ENCODE measurements at places on chromosomes 16 and 17. TPM values are rescaled to one million over a fixed set of nuclear protein-coding genes. Genes with fewer than 3 reads are reported as not detected.

- H3K27ac ChIP-seq, result no peak overlapping the region
- peaks cover 10% of the 10 kb centered on the region for H3K36me3 ChIP-seq
- DNase-seq, result no peak
- peaks cover 4% of the 10 kb centered on the region for H3K4me1 ChIP-seq
- H3K27me3 ChIP-seq, result no peaks in the 10 kb centered on the region
These were observed 3.6 kb downstream of the CDT1 start for GRCh38 chr16:88807142-88807625.

GRCh38 chr17:53950207-53950857 is 127.6 kb downstream of the KIF2B start:
- no peak overlapping the region for H3K27ac ChIP-seq
- H3K4me3 ChIP-seq, result no peak overlapping the region
- H3K27me3 ChIP-seq, result no peaks in the 10 kb centered on the region
- DNase-seq, result no peak
- no peaks in the 10 kb centered on the region for H3K36me3 ChIP-seq

DNA sequence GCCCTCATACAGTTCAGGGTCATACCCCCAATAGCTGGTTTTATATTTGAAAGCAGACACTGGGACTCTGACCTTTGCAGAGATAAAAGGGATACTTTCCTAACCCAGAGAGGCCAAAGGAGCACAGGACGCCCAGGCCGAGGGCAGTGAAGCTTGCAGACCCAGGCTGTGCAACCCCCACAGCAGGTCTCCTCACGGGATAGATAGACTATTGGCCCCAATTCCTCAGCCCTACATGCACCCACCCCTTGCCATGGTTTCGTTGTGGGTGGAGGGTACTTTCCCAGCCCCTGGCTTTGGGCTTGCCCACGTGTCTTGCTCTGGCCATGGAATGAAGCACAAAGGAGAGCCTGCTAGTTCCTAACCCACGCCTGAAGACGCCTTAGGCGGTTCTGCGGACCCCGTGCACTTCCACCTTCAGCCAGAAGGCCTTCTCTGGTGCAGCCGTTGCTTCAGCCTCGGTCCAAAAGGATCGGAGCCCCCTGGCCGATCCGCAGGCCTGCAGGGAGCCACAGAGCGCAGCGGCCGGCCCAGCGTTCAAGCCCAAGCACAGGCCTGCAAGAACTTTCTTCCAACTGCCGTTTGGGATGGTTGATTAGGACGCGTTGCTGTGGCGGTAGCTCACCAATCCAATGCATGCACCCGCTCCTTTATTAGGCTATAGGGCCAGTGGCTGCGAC is 9.8 kb upstream of the BRCA1 start:
- no peak overlapping the region for H3K27ac ChIP-seq
- no peaks in the 10 kb centered on the region for H3K27me3 ChIP-seq
- no peaks in the 10 kb centered on the region for H3K36me3 ChIP-seq

DNA sequence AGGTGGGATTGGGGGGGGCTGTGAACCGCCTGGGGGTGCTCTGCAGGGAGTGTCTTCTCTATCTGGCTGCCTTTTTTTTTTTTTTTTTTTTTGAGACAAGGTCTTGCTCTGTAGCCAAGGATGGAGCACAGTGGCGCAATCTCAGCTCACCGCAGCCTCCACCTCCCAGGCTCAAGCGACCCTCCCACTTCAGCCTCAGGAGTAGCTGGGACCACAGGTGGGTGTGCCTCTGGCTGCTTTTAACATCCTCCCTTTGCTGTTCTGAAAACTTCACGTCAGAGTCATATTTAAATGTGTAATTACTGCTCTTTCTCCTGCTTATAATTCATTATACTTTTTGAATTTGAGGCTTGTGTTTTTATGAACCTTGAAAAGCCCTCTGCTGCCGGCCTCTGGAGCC is 78.4 kb downstream of the ZNF778 start:
- no peak overlapping the region for H3K4me3 ChIP-seq
- DNase-seq, result peak; percentile 45
- H3K4me1 ChIP-seq, result peaks cover 13% of the 10 kb centered on the region
- H3K36me3 ChIP-seq, result no peaks in the 10 kb centered on the region
- H3K27ac ChIP-seq, result no peak overlapping the region

GRCh38 chr16:51355195-51355594 is 204.1 kb upstream of the SALL1 start:
- no peak for DNase-seq
- no peaks in the 10 kb centered on the region for H3K27me3 ChIP-seq
- H3K36me3 ChIP-seq, result no peaks in the 10 kb centered on the region
- no peak overlapping the region for H3K4me3 ChIP-seq
- H3K4me1 ChIP-seq, result no peaks in the 10 kb centered on the region
- H3K27ac ChIP-seq, result no peak overlapping the region

GRCh38 chr16:28210979-28211588 is 681 bp downstream of the XPO6 start:
- H3K27me3 ChIP-seq, result no peaks in the 10 kb centered on the region
- H3K27ac ChIP-seq, result no peak overlapping the region
- H3K4me3 ChIP-seq, result peak overlapping the region; percentile 76
- peaks cover 3% of the 10 kb centered on the region for H3K36me3 ChIP-seq

DNA sequence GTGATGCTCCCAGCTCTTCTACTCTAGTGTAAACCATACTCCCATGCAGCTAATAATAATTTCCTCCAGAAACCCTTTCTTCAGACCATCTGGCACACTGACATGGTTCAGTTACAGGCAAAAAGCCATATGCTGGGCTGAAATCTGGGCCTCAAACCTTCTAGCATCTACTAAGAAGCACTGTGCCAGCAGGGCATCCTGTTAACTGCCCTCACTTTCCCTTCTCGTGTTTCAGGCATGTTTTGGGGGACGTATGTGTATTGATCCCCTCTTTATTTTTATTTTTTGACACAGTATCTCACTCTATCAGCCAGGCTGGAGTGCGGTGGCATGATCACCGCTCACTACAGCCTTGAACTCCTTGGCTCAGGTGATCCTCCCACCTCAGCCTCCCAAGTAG is 33.3 kb downstream of the STAT5A start:
- no peak overlapping the region for H3K27ac ChIP-seq
- H3K4me1 ChIP-seq, result no peaks in the 10 kb centered on the region
- no peaks in the 10 kb centered on the region for H3K27me3 ChIP-seq

DNA sequence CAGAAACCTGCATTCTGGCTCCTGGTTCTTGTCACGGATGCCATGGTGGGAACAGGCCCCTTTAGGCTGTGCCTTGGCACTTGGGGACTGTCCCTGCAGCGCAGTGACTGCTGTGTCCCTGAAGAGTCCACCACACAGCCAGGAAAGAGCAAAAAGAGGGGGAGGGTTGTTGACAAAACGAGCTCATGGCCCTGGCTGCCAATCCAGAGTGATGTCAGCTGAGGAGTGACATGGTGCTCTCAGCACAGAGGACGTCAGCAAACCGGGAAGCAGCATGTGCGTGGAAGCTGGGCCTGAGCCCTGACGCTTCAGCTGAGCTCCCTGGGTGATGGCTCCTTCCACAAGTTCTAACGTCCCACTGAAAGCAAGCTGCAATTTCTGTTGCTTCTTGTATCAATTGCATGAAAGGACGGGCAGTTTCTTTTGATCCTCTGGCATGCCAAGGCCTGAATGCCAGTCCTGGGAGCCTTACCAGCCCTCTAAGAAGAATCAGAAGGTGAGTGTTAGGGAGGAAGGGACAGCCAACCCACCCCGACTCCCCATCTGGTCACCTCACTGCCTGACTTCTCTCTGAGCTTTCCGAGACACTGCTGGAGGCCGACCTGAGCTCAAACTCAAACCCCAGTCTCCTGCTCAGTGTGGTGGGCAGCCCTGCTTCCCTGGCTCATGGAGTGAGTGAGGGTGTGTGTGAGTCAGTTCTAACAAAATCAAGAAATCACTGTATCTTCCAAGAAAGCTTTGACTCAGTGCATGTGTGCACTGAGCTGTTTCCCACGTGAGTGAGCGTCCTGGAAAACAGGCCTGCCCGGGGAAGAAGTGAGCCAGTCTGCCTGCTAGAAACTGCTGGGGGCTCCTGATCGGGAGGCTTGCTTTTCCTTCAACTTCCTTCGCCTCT is 14.7 kb upstream of the WNT3 start:
- peaks cover 9% of the 10 kb centered on the region for H3K4me1 ChIP-seq
- H3K27ac ChIP-seq, result no peak overlapping the region
- no peaks in the 10 kb centered on the region for H3K36me3 ChIP-seq
- H3K27me3 ChIP-seq, result no peaks in the 10 kb centered on the region

DNA sequence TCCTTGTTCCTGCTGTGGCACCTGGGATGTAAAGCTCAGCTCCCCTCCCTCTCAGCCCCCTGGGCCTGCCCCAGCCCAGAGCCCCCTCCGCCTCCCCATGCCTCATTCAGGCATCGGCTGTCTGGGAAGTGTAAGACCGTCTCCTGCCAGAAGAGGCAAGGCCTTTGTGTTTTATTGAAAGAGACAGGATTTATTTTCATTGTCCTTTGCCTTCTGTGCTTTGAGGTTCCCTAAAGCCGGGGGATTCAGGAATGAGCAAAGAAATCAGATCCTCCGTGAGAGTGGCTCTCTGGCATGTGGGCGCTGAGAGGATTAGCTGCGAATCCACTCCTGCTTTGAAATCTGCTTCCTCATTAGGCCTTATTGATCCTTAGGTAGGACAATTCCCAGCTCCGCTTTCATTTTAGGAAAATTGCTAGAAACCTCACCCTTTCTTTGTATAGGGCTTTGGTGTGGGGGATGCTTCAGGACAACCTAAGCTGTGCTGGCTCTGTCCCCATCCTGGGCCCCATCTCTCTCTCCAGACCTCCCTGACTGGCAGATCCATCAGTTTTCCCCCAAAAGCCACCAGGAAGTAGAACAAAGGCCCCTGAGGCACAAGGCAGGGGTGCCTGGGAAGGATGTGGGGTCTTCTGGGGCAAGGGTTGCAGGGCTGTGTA is 211.5 kb upstream of the TNRC6C start:
- H3K36me3 ChIP-seq, result no peaks in the 10 kb centered on the region
- H3K27me3 ChIP-seq, result no peaks in the 10 kb centered on the region
- no peak for DNase-seq
- H3K4me1 ChIP-seq, result no peaks in the 10 kb centered on the region

- H3K4me1 ChIP-seq, result no peaks in the 10 kb centered on the region
- DNase-seq, result no peak
- H3K27me3 ChIP-seq, result no peaks in the 10 kb centered on the region
These were observed 6.1 kb upstream of the MYH3 start for GRCh38 chr17:10663231-10663630.

GRCh38 chr16:84617041-84617790 is 662 bp downstream of the COTL1 start:
- DNase-seq, result no peak
- no peaks in the 10 kb centered on the region for H3K36me3 ChIP-seq
- H3K4me3 ChIP-seq, result peak overlapping the region; percentile 89

- peaks cover 14% of the 10 kb centered on the region for H3K4me1 ChIP-seq
- no peaks in the 10 kb centered on the region for H3K27me3 ChIP-seq
- no peak overlapping the region for H3K4me3 ChIP-seq
- no peak for DNase-seq
These were observed 3.5 kb downstream of the CANT1 start for GRCh38 chr17:79006046-79006445.

DNA sequence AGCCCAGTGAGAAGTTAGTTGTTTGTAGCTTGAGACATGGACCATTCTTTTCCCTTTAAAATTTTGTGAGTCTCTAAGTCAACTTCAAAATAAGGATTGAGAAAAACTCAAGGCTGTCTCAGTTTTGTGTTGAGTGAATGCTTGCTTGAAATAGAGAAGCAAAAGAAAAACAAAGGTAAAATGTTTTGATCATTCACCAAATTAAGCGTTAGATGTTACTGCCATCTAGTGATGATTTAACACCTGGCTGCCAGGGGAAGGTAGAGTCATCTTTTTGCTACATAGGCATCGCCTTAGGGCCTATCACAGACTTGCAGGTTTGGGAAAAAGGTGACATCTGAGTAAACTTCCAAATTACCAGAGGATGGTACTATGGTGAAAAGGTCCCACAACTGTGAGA is 74.4 kb downstream of the PCTP start:
- no peak for DNase-seq
- H3K4me3 ChIP-seq, result no peak overlapping the region
- H3K4me1 ChIP-seq, result no peaks in the 10 kb centered on the region
- no peaks in the 10 kb centered on the region for H3K27me3 ChIP-seq
- no peak overlapping the region for H3K27ac ChIP-seq
- no peaks in the 10 kb centered on the region for H3K36me3 ChIP-seq

DNA sequence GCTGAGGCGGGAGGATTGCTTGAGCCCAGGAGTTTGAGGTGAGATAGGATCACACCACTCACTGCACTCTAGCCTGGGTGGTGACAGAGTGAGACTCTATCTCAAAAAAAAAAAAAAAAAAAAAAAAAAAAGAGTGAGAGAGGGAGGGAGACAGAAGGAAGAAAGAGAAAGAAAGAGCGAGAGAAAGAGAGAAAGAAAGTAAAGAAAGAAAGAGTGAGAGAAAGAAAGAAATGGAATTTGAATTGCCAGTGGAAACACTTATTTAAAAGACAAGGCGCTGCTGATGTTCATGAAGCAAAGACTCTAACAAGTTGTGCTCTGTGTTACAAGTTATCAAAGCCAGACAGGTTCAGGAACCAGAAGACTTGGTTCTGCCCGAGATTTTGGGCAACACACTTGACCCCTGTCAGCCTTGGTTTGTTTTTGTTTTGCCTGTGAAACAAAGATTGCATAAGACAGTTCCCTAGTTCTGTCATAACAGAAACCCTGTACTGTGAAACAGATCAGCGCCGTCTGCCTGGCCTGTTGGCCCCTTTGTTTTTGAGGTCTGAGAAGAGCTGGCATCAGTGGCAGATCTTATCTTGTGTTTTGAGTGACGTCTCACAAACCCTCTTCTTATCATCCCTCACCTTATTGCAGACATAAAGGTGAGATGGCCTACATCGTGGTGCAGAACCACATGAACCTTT is 55.4 kb upstream of the ENDOV start:
- H3K27ac ChIP-seq, result no peak overlapping the region
- H3K36me3 ChIP-seq, result peaks cover 13% of the 10 kb centered on the region
- no peak overlapping the region for H3K4me3 ChIP-seq
- H3K4me1 ChIP-seq, result no peaks in the 10 kb centered on the region
- DNase-seq, result peak; percentile 5
- H3K27me3 ChIP-seq, result no peaks in the 10 kb centered on the region

DNA sequence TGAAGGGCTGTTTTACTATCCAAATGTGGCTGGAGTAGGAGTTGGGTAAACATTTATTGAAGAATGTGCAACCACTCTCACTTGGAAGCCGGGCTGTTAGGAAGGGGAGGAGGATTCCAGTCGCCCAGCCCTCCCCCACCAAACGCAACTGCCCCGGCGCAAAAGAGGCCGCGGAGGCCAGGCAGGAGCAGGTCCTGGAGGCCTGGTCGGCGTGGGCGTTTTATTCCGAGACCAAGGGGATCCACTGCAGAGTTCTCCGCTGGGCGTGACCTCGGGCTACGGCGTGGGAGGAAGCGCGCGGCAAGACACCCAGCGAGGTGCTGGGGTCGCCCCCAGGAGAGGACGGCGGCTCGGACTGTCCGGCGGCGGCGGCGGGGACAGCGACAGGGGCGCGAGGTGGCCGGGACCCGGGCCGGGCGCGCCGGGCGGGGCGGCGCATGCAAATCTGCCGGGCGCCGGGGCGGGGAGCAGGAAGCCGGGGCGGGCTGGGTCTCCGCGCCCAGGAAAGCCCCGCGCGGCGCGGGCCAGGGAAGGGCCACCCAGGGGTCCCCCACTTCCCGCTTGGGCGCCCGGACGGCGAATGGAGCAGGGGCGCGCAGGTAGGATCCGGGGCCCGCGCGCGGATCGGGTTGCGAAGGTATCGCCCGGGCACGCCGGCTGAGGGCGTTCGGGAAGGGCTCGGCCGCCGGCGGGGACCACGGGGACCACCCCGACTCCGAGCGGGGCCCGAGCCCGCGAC is at the start of gene IL4R:
Gene IL4R, plus strand, starts transcription at position 553 of the 739 bp plus-strand sequence. CDS start 26,230 bp downstream, outside the sequence.
- H3K4me3 ChIP-seq, result peak within 1 kb of the TSS; percentile 86
- no peaks in the 10 kb centered on the region for H3K27me3 ChIP-seq
- H3K4me1 ChIP-seq, result peaks cover 7% of the 10 kb centered on the region
- no peaks in the 10 kb centered on the region for H3K36me3 ChIP-seq

TNP2 gene
- polyA plus RNA-seq, result not detected

SMCR8 gene
- 3.9 TPM for polyA plus RNA-seq

ALOX15B gene
- polyA plus RNA-seq, result not detected

COTL1 gene
- polyA plus RNA-seq, result 70.2 TPM

KRTAP9-8 gene
- polyA plus RNA-seq, result not detected

OR3A3 gene
- not detected for polyA plus RNA-seq

PYY gene
- polyA plus RNA-seq, result not detected

KRT33B gene
- polyA plus RNA-seq, result not detected

NATD1 gene
- 15.7 TPM for polyA plus RNA-seq

CACNG1 gene
- not detected for polyA plus RNA-seq

Data from cardiac muscle cell (in vitro differentiated cells and primary cell).